NCI-H2081 (cell line): ENCODE measurements at places on chromosomes 7 and 10.

- DNase-seq = peak; percentile 83
Measured at GRCh38 chr7:64876792-64877713, 26.0 kb upstream of the ZNF273 start.

GRCh38 chr10:12782537-12782936 lies 219.0 kb downstream of the CCDC3 start:
- DNase-seq = peak; percentile 4

- DNase-seq = no peak
Measured at GRCh38 chr7:5478568-5479430, 55.2 kb upstream of the TNRC18 start.

DNA sequence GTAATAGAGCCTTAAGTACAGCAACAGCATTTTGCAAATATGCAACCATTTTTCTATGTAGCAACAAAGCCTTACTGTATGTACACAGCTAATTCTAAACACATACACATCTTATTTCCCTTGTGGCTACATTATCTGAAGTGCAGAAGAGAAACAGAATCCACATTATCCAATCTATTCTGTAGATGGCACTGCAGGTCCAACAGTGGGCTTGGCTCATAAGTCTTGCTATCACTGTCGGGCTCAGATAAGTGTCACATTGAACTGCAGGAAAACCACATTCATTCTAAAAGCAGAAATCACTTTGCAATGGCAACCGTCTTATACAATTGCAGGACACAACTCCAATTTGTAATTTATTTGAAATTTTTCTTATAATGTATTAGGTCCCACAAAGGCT lies 109.8 kb upstream of the NOBOX start:
- peak; percentile 73 for DNase-seq

GRCh38 chr7:50363327-50364060 lies 59.0 kb downstream of the IKZF1 start:
- no peak for DNase-seq

- DNase-seq = no peak
Measured at GRCh38 chr7:90726623-90727022, 130.5 kb downstream of the CDK14 start.
